GM23248 (cell line): ENCODE measurements at places on chromosomes 5 and 9.
A peak's percentile ranks its signal among the peaks of the same experiment; 100 is the strongest.

GRCh38 chr5:52269859-52270258, 517.9 kb upstream of the ITGA1 start:
- no peak for DNase-seq

DNA sequence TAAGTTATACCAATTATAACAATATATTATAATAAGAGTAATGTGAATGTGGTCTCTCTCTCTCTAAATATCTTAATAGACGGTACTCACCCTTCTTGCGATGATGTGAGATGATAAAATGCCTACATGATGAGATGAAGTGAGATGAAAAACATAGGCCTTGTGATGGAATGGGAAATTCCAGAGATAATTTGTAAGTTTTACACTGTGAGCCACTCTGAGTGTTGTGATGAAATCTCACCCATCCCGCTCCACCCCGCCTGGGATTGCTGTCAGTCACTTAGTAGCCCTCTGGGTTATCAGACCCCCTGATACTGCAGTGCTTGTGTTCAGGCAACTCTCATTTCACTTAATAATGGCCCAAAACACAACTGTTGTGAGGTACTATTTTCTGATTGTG, 10.5 kb downstream of the SUSD3 start:
- DNase-seq = no peak

DNA sequence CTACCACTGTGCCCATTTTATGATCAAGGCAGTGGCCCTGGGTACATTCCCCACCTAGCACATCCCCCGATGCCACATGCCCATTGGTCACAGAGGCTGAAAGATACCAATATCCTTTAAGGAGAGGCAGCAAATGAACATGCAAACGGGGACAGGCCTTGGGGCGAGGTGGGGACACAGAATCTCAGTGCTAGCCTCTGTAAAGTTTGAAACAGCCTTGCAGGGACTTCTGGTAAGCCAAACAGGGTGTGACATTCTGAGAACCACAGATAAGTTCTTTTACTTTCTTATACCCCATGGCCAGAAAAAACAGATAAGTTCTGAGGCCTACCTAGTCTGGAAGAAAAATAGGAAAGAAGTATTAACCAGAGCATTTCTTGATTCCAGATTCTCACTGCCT, 60.5 kb downstream of the ACER2 start:
- no peak for DNase-seq

DNA sequence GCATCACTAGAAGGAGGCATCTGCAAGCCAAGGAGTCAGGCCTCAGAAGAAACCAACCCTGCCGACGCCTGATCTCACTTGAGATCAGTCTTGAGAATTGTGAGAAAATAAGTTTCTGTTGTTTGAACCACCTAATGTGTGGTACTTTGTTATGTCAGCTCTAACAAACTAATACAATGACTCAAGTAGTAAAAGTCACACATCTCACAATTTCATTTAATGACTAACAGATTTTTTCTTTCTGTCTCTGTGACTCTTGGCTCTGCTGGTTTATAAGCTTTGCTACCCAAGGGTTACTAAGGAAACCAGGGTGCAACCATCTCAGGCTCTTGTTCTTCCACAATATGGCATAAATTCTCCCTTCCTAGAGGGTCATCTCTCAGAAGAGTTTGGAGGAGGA, 315.8 kb upstream of the GRAMD2B start:
- DNase-seq = peak; percentile 35

GRCh38 chr5:154863291-154864080, 5.1 kb downstream of the CNOT8 start:
- no peak for DNase-seq

- no peak for DNase-seq
Observed at GRCh38 chr5:93884254-93884653, 142.9 kb upstream of the POU5F2 start.

- no peak for DNase-seq
Observed at GRCh38 chr5:134444941-134445471, 33.3 kb upstream of the CDKN2AIPNL start.

DNA sequence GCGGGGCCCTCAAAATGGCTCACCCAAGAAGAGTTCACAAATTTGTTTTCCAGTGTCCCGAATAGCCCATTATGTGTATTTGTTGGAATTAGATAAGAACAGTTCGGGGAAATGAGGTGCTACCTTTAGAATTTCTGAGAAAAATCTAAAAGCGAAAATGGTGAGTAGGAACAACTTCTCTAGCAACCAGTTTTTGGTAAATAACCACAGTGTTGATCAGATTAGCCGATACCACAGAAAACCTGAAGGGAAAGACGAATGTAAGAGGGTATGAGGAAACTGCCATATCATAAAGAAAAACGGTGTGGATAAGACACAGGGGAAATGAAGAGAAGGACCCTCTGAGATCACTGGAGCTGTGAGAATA, 31.0 kb downstream of the ADAM19 start:
- no peak for DNase-seq

DNA sequence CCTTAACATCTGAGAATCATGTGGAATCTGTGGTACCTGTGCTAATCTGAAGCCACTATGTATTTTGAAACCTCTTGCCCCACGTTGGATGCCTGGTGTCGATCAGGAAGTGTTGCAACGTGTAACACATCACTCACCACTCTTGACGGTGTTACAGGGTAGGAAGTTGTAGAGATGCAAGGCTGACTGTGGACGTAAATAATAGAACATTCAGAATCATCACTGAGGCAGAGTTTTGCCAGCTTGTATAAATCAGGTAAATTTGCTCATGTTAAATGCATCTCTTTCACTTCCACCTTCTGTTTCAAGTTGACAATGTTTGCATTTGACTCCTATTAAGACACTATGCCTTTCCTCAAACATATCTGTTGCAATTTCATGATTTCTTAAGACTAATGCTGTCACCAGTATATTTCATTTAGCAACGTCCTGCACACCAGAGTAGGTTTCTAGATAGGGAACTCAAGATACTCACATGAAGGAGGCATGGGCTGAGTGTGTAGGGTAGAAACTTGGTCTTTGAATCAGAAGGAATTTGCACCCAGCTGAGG, 38.1 kb downstream of the BASP1 start:
- DNase-seq = peak; percentile 44

DNA sequence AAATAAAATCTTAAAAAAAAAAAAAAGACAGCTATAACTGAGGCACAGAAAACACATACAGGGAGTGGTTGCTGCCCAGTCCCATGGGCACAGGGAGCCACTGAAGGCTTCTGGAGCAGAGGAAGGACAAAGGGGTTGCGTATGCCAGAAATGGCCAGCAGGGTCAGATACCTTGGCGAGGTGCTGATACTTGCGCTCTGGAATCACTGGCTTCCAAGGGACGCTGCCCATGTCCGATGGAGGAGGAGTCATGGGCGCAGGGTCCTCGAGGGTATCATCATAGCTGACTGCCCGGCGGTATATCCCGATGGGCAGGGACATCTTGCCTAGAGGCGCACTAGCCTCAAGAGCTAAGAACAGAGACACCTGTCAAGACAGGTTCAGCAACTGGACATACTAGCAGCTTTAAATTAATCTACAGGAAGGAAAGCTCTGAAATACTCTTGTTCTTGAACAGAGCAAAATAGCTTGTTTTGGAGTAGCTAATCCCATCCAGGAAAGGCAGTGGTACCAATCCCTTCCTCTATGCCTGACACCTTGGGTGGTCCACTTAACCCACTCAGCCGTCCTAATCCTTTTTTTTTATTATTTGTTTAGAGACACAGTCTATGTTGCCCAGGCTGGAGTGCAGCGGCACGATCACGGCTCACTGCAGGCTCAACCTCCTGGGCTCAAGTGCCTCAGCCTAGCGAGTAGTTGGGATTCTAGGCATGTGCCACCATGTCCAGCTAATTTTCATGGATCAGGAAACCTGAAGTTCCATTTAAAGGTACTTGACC, 6.0 kb downstream of the KIAA1191 start:
- no peak for DNase-seq

GRCh38 chr9:73153793-73154227, 2.1 kb downstream of the ANXA1 start:
- DNase-seq = peak; percentile 79

DNA sequence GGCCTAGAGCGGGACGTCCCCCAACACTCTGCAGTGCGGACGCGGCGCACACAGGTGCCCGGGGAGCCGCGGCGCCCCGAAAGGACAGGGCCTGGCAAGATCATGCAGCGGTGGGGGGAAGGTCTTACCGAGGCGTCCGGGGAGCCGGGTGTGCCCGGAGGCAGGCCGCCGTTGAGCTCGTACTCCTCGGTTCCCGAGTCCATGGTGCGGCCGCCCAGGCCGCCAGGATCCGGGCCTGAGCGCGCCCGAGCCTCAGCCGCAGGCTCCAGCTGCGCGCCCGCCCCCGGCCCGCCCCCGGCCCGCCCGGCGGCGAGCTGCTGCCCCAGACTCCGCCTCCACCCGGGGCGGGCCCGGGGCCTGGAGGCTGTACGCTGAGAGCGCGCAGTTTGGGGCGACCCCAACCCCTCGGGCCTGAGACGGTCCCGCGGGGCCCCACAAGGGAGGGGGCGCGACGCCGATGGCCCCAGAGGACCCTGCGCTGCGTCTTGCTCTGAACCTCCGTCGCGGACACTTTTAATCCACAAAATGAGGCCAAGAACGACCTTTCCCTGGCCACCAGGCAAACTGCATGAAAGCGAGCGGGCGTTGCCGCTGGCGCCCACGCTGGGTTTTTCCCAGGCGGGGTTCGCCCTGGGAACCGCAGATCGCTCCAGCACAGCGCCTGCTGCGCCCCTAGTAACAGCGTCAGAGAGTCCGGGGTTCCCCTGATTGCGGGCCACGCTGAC, at the start of gene NINJ1:
NINJ1 (minus strand) TSS at position 237 of the 725 bp plus-strand sequence; CDS start at position 203, 34 bp downstream.
- peak; percentile 88 for DNase-seq

- peak; percentile 59 for DNase-seq
Observed at GRCh38 chr5:2753452-2754420, 2.3 kb upstream of the IRX2 start.

- no peak for DNase-seq
Observed at GRCh38 chr5:150057052-150057451, 29.3 kb downstream of the CSF1R start.

DNA sequence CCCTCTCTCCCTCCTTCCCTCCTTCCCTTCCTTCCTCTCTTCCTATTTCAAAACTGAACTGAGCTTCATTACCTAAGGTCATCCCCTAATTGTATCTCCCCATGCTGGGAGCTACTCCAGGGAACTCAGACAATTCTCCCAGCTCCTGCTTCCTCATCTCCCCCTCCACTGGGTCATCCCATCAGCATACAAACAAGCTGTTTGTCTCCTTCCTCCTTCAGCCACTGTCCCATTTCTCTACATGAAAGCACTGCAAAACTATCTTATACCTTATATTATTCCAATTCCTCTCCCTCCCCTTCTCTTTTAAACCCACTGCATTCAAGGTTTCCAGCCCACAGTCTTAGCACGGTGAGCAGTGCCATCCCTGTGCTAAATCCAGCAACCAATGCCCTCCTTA, 262.4 kb downstream of the AGTPBP1 start:
- DNase-seq = no peak

DNA sequence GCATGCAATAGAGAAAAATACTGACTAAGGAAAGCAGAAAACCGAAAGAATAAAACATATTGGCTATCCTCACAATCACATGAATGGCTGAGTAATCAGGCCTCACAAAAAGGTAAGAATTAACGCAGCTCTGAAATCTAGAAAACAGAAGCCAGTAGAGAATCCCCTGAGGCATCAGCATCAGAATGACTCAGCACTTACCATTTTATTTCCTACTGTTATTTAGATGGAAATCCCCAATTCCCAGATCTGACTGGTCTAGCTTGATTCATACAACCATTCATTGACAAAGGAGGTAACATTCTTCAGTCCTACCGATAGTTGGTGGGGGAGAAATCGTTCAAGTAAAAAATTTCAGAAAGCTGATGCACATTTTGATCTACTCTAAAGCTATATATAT, 1408.4 kb upstream of the WWC1 start:
- no peak for DNase-seq

- DNase-seq = no peak
Observed at GRCh38 chr5:139382807-139383206, 290 bp downstream of the SLC23A1 start.

DNA sequence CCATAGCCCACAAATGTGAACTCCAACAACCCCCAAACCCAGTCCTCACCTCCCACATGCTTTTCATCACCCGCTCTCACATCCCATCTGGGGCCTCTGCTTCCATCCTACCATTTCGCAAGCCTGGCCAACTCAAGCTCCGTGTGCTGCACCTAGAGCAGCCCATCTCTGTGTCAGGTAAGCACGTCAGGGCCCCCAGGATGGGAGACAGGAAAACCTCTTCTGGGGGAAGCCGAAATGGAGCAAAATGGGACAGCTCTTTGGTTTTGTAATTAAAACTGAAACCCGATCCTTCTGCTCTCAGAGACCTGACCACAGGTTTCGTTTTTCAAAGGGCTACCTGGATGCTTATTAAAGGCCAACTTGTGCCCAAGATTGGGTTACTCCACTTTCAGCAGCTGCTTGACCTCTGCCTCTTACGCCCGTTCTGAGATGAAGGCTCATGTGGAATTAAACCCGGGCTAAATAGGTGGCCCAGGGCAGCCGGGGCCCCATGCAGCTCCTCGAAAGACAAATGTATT, 287.7 kb downstream of the SLIT3 start:
- no peak for DNase-seq

GRCh38 chr9:92947268-92948037, at the start of gene FGD3:
Gene FGD3, plus strand, starts transcription at chr9:92947523. Its CDS starts 28,734 bp downstream, at chr9:92976257.
- DNase-seq = peak; percentile 54

DNA sequence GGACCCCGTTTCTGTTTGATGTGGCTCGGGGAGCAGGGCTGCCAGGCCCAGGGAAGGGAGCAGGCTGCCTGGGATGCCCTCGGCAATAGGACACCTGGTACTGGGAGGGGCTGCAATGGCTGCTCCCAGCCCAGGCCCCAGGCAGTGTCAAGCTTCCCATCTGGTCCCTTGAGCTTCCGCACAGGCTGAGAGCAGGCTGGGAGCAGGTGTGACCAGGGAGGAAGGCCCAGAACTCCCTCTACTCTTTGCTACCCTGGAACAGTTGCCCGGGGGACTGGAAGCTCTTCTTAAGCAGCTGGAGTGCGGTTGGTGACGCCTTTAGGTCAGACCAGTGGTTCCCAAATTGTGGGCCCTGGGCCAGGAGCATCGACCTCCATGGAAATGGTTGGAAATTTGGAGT, 186.9 kb downstream of the GADD45G start:
- no peak for DNase-seq

- peak; percentile 36 for DNase-seq
Observed at GRCh38 chr5:77224672-77225355, 14.3 kb downstream of the PDE8B start.

DNA sequence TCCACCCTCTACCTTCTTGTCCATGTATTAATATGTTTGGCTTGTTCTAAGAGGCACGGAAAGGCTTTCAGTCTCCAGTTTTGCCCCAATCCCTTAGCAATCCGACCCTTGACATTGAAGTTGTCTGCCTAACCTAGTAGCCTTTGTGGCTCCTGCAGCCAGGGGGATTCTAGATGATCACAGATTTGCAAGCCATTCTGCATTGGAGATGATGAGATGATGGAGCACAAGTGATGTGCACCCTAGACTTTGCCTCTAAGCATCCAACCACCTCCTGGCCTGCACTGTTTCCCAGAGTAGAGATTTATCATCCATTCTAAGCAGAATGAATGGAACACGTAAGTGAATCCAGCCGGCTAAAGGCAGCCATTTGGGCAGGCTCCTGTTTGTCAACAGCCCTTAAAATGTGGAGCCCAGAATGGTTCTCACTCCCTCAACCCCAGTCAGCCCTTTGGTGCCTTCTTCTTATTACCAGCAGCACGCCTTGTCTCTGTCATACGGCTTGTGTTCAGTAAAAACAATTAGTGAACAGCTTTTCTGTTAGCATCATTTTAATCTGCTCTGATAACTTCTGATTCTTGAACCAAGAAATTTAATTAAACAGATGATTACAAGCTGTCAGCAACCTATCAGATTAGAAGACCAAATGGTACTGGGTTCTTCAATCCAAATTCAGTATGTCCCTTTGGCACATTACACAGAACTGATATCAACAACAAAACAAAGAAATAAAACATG, 5.7 kb upstream of the TRAF1 start:
- no peak for DNase-seq

GRCh38 chr5:153774686-153775085, 264.0 kb downstream of the FAM114A2 start:
- DNase-seq = no peak
